Mucosa of descending colon (tissue), 3 donors: ENCODE measurements at places on chromosomes 7 and 10. TPM values are rescaled to one million over a fixed set of nuclear protein-coding genes. Genes with fewer than 3 reads are reported as not detected.
A peak's percentile ranks its signal among the peaks of the same experiment; 100 is the strongest.

- DNase-seq = no peak
Observed at GRCh38 chr10:14453593-14453992, 122.9 kb upstream of the FRMD4A start.

Gene CDC14C
- total RNA-seq = not detected

GRCh38 chr10:119675483-119676170 lies 24.4 kb downstream of the BAG3 start:
- DNase-seq = no peak

GRCh38 chr10:102776779-102777456 lies 33.2 kb downstream of the WBP1L start:
- DNase-seq = no peak

DNA sequence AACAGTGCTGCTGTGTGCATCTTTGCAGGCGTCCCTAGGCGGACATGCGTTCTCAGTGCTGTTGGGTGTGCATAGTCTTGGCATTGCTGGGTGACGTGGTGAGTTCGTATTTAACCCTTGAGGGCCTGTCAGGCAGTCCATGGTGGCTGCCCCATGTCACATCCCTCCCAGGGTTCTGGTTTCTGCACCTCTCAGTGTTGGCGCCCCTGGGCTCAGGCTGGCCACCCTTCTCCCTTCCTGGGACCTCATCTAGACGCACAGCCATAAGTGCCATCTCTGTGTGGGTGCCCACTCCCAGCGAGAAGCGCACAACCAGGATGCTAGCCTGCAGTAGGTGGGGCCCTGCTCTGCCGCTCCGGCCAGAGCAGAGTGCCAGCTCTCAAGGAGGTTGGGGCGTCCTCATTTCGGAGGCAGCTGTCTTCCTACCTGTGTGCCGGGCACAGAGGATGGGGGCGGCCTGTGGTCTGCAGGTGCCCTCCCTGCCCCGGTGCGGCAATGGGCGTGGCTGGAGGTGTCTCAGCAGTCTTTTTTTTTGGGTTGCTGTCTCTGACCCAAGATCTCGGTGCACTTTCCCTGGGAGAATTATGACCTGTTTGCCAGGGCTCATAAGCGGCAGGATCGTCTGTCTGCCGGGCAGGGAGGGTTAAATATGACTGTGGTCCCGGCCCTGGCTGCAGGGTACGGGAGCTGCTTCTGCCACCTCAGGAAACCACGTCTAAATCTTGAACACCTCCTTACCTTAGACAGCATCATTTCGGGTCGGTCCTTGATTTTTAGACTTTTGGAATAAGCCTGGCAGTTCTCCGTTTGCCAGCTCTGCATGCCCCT lies 6.5 kb downstream of the INPP5A start:
- no peak for DNase-seq

DNA sequence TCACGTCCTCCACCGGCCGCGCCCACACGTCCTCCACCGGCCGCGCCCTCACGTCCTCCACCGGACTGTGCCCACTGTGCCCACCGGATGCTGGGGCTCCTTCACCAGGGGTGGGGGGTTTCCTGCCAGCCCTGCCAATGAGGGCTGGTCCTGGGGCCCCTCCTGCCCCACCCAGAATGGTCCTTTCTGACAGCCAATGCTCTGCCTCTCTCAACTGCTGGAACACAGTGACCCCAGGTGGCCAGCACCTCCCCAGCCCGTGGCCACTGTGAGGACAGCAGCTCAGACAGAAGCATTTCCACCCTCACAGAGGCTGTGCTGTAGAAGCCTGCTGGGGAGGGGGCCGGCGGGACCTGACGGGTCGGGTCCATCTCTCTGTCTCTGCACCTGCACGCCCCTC lies 90.1 kb upstream of the DNAAF5 start:
- DNase-seq = peak; percentile 49

DNA sequence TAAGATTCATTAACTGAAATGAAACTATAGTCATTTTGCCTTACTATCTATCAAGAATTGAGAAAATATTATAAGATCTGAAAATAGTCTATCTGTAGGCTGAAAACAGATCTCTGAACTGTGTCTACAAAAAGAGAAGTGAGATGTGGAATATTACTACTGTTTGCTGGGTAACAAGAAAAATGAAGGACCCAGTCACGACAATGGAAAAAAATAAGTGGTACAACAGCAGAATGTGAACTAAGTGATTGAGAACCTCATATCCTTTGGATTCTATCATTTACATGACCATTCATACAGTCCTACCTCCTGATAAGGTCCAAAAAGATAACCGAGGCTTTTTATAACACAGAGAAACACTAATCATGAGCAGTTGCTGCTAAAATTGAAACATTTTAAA lies 94.3 kb downstream of the UBE2H start:
- DNase-seq = no peak

Gene GPR158
- 0.24 TPM for total RNA-seq
